ENCODE measurements at places on chromosomes 16 and 17.

DNA sequence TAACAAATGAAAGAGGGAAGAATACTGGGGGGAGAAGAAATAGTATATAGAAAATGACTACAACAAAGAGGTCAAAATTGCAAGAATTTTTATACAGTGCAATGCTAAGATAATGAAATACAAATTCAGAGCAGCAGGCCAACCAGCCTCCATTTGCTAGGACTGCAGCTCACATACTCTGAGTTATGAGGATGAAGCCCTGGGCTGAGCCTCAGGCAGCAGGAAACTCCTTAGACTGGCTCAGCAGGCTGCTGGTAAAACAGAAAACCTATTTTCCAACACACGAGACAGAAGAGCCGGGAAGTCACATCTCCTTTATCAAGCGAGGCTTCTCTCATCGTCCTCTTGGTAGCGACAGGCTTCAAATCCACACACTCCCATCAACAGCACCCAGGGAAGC, 296.5 kb downstream of the SLC39A11 start:
- no peak for DNase-seq

GRCh38 chr17:10698096-10698818, 863 bp downstream of the ADPRM start:
- DNase-seq, result no peak

GRCh38 chr17:77959126-77959925, 823 bp downstream of the TNRC6C start:
- peak; percentile 21 for DNase-seq

DNA sequence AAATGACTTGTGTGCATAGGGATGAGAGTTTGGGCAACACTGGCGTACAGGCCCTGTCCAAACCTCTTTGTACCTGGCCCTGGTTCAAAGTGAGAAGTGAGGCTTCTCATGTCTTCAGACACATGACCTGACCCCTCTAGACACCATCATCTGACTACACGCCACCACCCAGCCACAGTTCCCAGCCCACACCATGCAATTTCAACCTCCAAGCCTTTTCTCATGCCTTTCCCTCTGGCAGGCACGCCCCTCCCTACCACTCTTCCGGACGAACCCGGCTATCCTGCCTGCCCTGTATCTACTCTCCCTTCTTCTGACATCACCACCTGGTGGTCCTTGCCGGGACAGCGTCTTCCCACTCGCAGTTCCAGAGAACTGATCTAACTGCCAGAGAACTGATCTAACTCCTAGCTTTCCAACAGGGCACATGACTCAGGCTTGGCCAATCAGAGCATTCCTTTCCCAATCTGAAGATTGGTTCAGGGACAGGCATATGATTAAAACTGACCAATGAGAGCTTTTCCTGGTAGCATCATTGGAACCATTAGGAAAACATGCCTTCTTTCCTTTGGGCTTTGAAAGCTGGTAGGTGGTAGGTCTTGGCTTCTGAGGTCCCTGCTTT, 27.1 kb upstream of the IL21R start:
- peak; percentile 58 for DNase-seq

GRCh38 chr17:8048736-8049135, 9.9 kb downstream of the ALOX15B start:
- no peak for DNase-seq

DNA sequence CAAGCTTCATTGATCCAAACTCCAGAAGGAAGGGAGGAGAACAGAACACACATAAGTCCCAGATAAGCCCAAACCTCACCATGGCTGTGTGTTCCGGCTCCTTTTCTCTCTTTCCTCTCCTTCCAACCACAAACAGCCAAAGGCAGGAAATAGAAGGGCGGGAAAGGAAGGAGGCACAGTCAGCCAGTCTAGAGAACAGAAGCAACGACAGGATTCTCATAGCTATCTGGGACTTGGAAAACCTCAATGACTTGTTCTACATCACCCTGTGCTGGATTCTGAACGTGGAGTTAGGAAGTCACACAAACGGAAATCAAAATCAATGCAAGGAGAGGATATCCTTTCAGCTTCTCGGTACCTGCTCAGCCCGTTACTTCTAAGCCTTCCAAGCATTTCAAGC, 9.0 kb downstream of the CRK start:
- no peak for DNase-seq

GRCh38 chr16:88381820-88382451, 823 bp upstream of the ZNF469 start:
- DNase-seq, result no peak

DNA sequence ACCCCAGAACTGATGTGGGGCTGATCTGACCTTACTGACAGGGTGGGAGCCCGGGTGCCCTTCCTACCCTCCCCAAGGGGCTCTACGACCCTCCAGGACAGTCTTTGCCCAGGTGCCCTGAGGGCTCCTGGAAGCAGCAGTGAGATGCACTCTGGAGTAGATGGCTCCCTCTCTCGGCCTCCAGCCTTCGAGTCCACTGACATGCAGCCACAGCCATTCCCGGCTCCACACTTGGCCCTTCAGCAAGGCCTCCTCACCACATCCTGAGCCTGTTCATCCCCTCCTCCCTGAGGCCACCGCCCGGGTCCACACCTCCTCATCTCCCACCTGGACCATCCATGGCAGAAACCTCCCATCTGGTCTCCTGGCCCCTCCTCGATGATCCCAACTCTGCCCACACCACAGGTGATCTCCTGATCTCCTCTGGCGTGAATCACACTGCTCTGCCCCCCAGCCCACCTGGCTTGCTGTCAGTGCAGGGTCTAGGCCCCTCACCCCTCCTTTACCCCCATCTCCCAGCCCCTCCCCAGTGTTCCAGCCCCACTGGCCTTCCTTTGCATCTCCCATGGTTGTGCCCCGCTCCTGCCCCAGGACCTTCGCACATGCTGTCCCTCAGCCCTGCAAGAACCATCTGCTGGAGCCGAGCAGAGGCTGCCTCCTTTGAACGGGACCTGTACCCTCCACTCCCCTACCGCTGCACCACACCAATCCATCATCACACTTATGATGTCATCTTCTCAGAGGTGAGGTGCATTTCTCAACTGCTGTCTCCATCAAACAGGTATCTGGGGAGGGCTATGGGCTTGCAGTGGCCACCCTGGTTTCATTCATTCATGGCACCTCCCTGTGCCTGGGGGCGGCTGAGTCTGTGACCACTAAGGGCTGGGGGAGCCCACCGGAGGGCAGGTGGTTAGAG, 44.7 kb downstream of the SOCS1 start:
- DNase-seq, result no peak

DNA sequence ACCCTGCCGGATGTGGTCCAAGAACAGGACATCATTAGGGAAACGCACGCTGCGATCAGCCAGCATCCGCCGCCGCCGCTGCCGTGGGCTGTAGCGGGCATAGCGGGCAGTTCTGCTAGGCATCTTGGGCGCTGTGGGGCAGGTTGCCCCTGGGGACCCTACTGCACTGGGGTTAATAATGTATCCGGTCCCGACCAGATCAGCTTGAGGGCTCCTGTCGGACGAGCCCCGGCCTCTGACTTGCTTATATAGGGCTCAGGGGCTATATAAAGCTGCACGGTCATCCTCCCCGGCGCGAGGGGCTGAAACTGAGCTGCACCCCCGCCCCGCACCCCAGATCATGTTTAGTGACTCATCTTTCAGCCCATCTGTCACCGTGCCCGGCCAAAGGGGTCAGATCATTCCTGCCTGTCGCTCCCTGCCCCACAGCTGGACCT, at the start of gene PPP1R27:
TSS of gene PPP1R27 (minus strand) at position 220 of the 437 bp plus-strand sequence. CDS start at position 123, 97 bp downstream.
- no peak for DNase-seq

DNA sequence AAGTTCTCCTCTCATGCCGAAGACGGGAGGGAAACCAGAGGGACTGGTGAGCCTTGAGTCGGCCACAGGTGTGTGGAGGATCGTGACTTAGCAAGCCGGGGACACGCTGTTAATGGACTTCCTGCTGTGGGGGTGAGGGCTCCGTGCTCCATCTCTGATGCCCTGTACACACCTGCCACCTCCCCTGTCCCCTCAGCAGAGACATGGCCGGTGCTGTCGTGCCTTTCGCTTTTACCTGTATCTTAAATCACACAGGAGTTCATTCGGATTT, 75.9 kb upstream of the ZNF750 start:
- DNase-seq, result no peak

DNA sequence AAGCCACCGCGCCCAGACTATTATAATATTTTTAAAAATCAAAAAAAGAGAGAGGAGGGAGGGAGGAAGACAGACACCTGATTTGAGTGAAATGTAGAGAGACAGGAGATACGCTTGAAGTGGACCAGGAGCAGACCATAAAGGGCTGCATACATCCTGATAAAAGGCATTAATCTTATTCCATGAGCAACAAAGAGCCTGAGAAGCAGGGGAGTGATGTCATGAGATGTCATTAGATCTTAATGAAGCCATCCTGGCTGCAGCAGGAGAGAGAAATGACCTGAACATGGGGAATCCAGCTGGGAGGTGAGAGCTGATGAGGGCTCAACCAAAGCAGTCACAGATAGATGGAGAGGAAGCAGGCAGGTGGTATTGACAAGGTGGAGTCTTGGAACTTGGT, 5.2 kb upstream of the HID1 start:
- no peak for DNase-seq

DNA sequence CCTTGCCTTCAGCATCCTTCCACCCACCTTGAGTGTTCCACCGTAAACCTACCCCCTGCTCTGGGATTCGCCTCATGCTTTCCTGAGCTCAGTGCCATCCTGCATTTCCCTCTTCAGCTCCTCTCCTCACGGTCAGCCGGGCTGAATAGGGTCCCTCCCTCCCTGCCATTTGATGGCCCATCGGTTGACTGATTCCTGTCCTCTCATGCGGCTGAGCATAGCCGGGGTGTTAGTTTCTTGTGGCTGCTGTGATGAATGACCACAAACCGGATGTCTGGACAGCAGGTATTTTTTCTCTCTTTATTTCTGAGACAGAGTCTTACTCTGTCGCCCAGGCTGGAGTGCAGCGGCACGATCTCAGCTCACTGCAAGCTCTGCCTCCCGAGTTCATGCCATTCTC, 44.1 kb upstream of the MGAT5B start:
- DNase-seq, result no peak

- no peak for DNase-seq
Measured at GRCh38 chr17:16887523-16888095, 84.3 kb downstream of the TNFRSF13B start.

- no peak for DNase-seq
Measured at GRCh38 chr16:12160249-12160648, 183.7 kb downstream of the SNX29 start.

DNA sequence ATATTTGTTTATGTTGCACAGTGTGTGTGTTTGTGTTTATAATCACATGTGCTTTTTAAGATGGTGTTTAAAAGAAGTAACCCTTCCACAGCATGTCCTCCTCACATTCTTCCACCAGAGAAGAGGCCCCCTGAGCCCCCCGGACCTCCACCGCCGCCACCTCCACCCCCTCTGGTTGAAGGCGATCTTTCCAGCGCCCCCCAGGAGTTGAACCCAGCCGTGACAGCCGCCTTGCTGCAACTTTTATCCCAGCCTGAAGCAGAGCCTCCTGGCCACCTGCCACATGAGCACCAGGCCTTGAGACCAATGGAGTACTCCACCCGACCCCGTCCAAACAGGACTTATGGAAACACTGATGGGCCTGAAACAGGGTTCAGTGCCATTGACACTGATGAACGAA, 69.2 kb downstream of the CDK12 start:
- no peak for DNase-seq

DNA sequence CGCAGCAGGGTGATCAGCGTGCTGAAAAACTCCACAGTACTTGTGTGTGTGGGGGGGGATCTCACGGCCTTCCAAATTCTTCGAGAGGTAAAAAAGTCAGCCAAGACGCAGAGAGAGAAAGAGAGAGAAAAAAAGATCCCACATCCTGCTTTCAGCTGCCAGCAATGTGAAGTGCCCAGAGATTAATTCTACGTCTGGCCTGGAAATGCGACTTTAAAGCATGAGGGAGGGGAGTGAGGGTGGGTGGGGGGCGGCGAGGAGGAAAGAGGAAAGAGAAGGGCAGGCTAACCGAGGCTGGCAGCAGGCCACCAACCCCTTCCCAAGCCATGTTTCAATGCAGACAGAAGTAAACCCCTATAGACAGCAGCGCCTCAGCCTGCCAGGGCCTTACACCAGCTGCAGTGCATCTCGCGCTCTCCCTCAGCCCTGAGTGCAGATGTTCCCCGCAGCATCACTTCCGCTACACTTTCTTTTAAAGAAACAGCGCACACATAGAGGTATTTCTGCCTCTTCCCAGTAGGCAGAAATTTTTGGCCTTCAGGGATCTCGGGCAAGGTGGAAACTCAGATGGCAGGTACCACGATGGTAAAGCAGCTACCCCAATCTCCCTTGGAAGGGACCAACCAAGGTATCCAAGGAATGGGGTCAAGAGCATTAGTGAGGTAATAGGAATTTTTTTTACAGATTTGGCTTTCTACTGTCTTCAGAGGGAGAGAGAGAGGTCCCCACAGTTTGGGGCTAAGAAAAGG, 87.8 kb downstream of the SMG6 start:
- DNase-seq, result peak; percentile 72
